Colonic mucosa (tissue), 4 donors: ENCODE measurements at places on chromosomes 12 and 14. TPM values are rescaled to one million over a fixed set of nuclear protein-coding genes. Genes with fewer than 3 reads are reported as not detected.
A peak's percentile ranks its signal among the peaks of the same experiment; 100 is the strongest.

Gene PKP2
- 187 TPM for total RNA-seq

Gene TSPAN19
- not detected for total RNA-seq

Gene TMPRSS12
- total RNA-seq = not detected

Gene NEUROD4
- not detected for total RNA-seq

DNA sequence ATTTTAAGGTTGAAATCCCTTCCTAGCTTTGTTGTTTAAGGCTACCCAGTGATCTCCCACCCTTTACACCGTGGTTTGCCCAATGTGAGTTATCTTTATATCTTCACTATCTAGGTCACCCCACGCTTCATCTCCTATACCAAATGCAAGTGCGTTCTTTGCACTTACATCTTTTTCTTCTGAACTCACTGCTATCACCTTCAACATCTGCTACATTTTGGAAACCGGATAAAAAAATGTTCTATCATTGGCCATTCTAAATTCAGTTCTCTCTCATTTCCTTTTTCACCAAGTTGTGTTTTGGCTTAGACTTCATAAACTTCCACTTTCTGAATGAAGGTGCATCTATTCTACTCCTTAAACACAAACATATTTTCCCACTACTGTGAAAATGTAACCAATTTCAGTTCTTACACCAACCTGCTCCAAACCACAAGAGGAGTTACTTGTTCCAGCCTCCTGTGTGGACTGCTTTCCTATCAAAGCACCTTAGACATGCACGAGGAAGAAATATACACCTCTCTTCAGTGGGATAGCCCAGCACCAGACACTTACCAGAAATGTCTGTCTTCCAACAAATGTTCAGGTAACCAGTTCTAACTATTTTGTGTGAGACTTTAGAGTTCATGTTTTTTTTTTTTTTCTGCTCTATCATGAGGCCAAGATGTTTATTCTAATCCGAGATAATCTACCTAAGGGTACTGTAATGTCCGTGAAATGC is 21.9 kb downstream of the CLEC9A start:
- no peak for DNase-seq
- no peaks in the 10 kb centered on the region for H3K27me3 ChIP-seq
- H3K4me1 ChIP-seq = no peaks in the 10 kb centered on the region

- DNase-seq = no peak
- no peak overlapping the region for H3K4me3 ChIP-seq
- no peaks in the 10 kb centered on the region for H3K4me1 ChIP-seq
Measured at GRCh38 chr12:73452672-73453469, 1084.8 kb upstream of the ATXN7L3B start.

DNA sequence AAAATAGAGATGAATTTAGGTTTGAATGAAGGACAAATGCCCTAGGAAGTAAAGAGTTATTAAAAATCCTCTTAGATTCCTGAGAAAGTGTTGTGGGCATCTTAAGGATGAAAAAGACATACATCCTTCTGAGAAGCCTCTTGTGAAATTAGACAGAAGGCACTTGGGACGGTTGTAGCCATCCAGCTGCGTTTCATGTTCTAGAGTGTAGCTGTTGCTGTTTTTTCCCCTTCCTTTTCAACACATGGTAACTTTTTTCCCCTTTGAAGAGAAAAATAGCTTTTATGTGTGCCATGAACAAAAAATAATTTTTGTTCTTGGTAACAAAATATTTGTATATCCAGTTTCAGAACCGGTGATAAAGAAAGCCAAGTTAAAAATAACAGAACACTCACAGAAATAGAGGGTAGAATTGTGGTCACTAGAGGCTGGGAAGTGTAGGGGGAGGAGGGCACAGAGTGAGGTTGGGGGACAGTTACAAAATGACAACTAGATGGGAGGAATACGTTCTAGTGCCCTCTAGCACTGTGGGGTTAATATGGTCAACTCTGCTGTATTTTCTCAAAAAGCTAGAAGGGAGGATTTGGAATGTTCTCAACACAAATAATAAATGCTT is 58.4 kb downstream of the PTHLH start:
- no peak for DNase-seq
- no peaks in the 10 kb centered on the region for H3K4me1 ChIP-seq
- no peak overlapping the region for H3K27ac ChIP-seq
- H3K4me3 ChIP-seq = no peak overlapping the region
- no peaks in the 10 kb centered on the region for H3K36me3 ChIP-seq

DNA sequence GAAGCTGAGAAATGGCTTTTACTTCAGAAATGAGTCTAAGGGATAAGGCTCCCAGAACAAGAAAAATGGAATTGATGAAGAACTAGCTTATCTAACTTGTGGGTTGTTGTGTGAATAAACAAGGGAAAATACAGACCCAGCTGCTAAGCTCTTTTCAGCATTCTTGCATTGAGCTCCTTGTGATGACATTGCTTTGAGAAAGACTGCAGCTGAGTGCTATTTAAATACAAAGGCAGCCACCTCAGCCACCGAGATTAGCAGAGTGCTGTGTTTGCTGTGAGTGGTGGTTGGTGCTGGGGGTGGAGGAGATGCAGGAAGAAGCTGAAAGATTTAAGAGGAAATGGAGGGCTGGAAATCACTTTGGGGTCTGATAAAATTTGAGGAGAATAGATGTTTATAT is 396.0 kb upstream of the PRICKLE1 start:
- no peak for DNase-seq
- no peak overlapping the region for H3K4me3 ChIP-seq
- no peaks in the 10 kb centered on the region for H3K4me1 ChIP-seq

DNA sequence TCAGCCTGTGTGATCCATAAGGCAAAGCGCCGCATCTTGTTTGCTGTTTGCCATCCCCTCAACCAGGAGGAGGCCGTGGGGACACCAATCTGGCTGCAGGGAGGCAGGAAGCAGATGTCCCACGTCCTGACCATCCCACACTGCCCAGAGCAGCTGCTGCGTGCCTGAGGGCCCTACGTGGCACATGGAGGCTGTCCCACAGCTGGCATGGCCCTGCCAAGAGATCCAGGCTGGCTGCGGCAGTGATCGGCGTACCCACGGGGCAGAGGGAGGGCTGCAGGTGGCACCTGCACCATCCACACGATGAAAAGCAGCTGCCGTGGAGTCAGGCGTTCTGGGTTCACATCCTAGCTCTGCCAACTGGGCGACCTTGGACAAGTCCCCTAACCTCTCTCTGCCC is 42.0 kb downstream of the NCOR2 start:
- H3K4me1 ChIP-seq = peaks cover 3% of the 10 kb centered on the region
- no peaks in the 10 kb centered on the region for H3K36me3 ChIP-seq
- no peak overlapping the region for H3K4me3 ChIP-seq
- H3K27ac ChIP-seq = no peak overlapping the region

DNA sequence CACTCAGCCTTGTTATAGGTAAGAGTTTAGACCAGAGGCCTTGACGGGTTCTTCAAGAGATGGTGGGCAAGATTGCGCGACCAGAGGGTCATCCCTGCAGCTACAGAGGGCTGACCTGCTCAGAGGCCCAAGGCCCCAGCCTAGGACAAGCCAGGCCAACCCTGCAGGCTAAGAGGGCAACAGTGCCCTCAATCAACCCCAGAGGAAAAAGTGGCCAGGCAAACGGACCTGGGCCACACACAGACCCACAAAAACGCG is 1.3 kb downstream of the SSH1 start:
- no peaks in the 10 kb centered on the region for H3K27me3 ChIP-seq
- no peak for DNase-seq
- H3K27ac ChIP-seq = peak overlapping the region; percentile 82
- H3K36me3 ChIP-seq = no peaks in the 10 kb centered on the region
- peaks cover 6% of the 10 kb centered on the region for H3K4me1 ChIP-seq
- H3K4me3 ChIP-seq = peak overlapping the region; percentile 71

DNA sequence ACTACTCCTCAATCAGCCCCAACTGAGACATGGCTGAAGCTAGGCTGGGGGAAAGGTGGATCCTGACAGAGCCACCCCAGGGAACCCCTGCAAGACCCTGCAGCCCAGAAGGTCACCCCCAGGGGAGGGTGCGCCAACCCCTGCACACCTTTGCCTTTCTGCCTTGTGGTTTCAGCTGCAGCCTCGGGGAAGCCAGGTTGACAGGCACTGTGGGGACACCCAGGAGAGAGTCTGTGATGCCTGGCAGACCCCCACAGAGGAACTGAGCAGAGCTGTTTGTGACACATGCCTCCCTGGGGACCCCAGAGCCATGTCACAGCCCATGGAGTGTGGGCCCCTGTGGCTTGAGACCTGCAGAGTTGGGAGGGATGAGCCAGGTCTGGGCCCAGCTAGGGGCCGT is 11.8 kb upstream of the HHIPL1 start:
- no peak overlapping the region for H3K27ac ChIP-seq
- no peaks in the 10 kb centered on the region for H3K4me1 ChIP-seq
- DNase-seq = no peak
- H3K4me3 ChIP-seq = no peak overlapping the region
- no peaks in the 10 kb centered on the region for H3K36me3 ChIP-seq

DNA sequence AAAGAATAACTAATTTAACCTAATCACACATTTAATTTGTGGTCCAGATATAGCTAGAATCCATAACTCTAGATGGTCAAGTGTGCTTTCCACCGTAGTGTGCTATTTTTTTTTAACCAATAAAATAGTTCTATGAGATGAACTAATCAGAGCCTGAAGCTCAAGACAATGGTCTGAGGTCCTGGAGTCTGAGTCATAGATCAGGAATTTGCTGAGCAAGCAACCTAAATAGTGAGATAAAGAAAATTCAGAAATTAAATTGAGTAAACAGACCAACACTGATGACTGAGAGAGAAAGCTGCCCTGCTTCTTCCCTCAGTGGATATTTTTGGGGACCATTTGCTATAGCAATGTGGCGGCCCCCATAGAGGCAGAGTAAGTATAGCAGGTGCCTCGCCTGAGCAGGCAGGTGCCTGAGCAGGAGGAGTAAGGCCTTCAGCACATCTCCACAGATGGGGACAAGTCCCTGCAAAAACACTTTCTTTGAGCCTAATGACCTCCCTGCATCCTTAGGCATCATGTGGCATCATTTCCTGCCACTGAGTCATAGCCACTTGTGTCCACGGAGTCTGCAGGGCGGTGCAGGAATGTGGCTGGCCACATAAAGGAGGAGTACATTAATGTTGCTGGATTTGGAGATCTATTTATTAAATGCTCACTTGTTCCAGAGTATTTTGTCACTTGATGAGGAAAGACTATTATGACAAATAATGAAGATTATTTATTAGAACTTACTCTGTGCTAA is 13.9 kb upstream of the CLEC4E start:
- H3K27me3 ChIP-seq = no peaks in the 10 kb centered on the region
- no peaks in the 10 kb centered on the region for H3K4me1 ChIP-seq
- no peak for DNase-seq
- no peak overlapping the region for H3K4me3 ChIP-seq
- H3K27ac ChIP-seq = no peak overlapping the region

- H3K4me1 ChIP-seq = no peaks in the 10 kb centered on the region
- no peaks in the 10 kb centered on the region for H3K36me3 ChIP-seq
- no peaks in the 10 kb centered on the region for H3K27me3 ChIP-seq
Measured at GRCh38 chr12:108473400-108474055, 41.5 kb upstream of the FICD start.

- no peaks in the 10 kb centered on the region for H3K36me3 ChIP-seq
- no peaks in the 10 kb centered on the region for H3K4me1 ChIP-seq
- DNase-seq = no peak
- H3K4me3 ChIP-seq = no peak overlapping the region
- no peaks in the 10 kb centered on the region for H3K27me3 ChIP-seq
Measured at GRCh38 chr12:41439801-41440200, 251.7 kb downstream of the PDZRN4 start.

GRCh38 chr14:103730490-103731035 is 15.0 kb downstream of the ZFYVE21 start:
- H3K27ac ChIP-seq = no peak overlapping the region
- peaks cover 7% of the 10 kb centered on the region for H3K36me3 ChIP-seq
- DNase-seq = no peak
- H3K4me1 ChIP-seq = no peaks in the 10 kb centered on the region

DNA sequence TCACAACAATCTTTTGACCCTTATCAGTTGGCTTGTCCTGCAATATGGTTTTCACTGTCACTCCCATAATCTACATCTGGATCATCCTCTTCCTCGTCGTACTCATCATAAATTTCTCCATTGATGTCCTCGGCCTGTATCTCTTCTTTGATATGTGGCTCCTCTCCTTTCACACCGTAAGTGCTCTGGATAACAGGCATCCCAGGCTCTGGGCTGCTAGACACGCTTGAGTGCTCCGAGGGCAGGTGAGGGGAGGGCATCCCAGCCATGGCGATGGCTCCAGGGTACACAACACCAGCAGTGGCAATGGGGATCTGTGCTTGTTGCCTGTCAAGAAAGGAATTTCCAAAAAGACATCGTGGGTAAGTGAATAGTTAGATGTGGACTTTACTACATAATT is 415.3 kb downstream of the SOX5 start:
- H3K27ac ChIP-seq = no peak overlapping the region
- H3K4me3 ChIP-seq = no peak overlapping the region

- no peak overlapping the region for H3K4me3 ChIP-seq
- H3K4me1 ChIP-seq = peaks cover 24% of the 10 kb centered on the region
- H3K27ac ChIP-seq = no peak overlapping the region
- H3K27me3 ChIP-seq = no peaks in the 10 kb centered on the region
- no peak for DNase-seq
Measured at GRCh38 chr14:69632164-69632563, 20.8 kb downstream of the SUSD6 start.
